ENCODE measurements at places on chromosomes 1 and 21.

GRCh38 chr1:229952670-229953520 is 114.1 kb upstream of the GALNT2 start:
- no peak for DNase-seq

DNA sequence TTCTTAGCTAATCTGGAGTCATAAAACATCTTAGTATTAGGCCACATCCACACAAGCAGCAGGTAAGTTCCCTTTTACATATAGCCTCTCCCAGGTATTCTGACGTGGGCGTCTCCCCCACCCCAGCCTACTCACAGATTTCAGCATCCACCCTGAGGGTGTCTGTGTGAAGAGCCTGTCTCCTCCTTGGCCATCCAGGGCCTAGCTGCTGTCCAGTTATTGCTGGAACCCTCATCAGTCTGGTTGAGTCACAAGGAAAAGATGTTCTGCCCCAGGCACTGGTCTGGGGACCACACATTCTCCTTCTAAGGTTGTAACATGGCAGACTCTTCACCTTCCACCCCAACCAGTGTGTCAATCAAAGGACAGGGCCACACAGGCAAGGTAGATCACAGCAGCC is 57.6 kb downstream of the ETS2 start:
- no peak for DNase-seq

DNA sequence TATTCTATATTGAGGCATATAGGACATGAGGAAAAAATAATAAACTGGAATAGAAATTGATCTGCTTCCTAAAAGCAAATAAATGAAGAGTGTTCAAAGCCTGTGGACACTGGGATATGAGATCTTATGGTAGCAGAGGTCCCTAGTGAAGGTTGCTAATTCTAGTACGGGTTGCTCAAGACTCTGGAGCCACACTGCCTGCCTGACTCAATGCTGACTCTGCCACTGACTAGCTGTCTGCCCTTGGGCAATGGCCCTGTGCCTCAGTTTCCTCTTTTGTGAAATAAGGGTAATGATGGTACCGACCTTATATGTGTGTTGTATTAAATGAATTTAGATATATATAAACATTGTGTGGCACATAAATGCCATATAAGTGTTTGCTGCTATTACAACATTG is 59.0 kb upstream of the C1orf53 start:
- DNase-seq: no peak

- no peak for DNase-seq
Observed at GRCh38 chr1:86906419-86906818, 7.5 kb downstream of the SELENOF start.

DNA sequence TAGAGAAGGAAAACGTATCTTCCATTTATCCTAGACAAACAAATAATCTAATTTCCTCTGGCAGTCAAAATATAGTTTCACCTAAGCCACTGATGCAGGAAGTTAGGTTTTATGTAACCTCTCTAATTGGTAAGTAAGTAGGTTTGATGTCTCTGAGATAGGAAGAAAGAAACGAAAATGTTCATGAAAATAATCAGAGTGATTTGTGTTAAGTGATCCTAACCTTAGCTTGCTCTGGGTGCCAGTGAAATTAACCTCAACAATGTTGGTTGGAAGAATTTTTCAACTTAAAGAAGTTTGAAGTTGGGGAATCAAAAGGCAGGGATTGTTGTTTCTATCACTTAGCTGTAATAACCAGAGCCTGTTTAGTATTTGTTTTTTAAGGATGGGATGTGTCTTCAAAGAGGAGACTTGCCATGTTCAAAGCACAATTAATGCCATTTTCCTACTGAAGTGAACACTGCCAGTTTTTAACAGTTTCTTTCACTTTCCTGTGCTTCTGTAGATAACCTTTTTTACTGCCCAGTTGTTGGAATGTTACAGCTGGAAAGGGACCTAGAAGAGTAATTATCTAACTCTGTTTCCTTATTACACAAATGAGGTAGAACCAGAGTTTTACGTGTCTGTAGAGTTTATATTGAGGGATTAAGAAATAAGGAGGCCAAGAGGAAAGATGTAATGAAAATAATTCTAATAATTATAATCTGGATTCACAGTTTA is 18.4 kb downstream of the HIPK1 start:
- DNase-seq: no peak

GRCh38 chr1:117656202-117656641 is 50.4 kb downstream of the TENT5C start:
- peak; percentile 34 for DNase-seq

GRCh38 chr1:231959225-231959884 is 332.8 kb downstream of the DISC1 start:
- DNase-seq: no peak

DNA sequence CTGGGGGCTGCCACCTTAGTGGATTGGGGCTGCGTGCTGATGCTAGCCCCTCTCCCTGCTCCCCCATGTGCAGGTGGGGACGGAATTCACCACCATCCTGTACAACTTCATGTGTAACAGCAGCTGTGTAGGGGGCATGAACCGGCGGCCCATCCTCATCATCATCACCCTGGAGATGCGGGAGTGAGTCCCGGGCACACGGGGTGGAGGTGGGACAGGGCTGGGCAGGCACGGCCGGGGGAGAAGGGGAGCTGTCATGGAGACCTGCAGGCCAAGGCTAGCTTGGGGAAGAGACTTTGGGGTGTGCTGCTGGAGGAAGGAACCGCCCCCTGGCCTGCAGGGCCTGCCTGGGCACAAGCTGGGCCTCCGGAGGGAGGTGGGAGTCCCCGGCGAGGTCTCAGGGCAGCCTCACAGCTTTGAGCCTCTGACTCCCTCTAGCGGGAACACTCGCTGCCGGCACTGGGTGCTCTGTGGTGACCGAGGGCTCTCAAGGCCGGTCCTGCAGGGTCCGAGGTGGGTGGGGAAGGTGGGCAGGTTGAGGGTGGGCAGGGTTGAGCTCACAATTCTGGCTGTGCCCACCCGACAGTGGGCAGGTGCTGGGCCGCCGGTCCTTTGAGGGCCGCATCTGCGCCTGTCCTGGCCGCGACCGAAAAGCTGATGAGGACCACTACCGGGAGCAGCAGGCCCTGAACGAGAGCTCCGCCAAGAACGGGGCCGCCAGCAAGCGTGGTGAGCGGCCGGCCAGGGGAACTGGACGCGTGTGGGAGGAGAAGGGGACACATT is 25.0 kb upstream of the CCDC27 start:
- no peak for DNase-seq

- DNase-seq: peak; percentile 82
Observed at GRCh38 chr1:154973344-154974101, 958 bp upstream of the CKS1B start.

GRCh38 chr1:101613546-101613945 is 376.7 kb downstream of the S1PR1 start:
- DNase-seq: no peak

- no peak for DNase-seq
Observed at GRCh38 chr1:173409613-173410012, 67.5 kb upstream of the PRDX6 start.

GRCh38 chr1:228333739-228334115 is 72.9 kb downstream of the TRIM11 start:
- DNase-seq: no peak

DNA sequence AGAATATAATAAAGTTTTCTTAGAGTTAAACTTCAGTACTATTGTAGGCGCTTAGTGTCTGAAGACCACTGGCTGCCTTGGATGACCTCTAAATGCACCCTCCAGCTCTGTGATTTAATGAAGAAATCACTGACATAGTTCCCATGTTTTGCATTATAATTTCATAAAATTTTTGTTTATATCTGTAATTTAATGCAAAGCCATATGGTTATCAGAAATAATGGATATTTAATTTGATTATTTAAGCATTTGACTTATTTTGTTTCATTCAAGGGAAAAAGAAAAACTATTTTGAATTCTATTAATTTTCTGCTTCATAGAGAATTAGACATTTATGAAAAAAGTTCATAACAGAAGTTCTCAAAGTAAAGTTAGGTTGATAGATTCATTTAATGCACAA is 18.6 kb downstream of the CRB1 start:
- DNase-seq: no peak

- no peak for DNase-seq
Observed at GRCh38 chr1:174398246-174398645, 49.5 kb upstream of the GPR52 start.

GRCh38 chr1:35633547-35633946 is 7.8 kb downstream of the PSMB2 start:
- no peak for DNase-seq

GRCh38 chr1:100009458-100009857 is 39.7 kb downstream of the SLC35A3 start:
- no peak for DNase-seq

DNA sequence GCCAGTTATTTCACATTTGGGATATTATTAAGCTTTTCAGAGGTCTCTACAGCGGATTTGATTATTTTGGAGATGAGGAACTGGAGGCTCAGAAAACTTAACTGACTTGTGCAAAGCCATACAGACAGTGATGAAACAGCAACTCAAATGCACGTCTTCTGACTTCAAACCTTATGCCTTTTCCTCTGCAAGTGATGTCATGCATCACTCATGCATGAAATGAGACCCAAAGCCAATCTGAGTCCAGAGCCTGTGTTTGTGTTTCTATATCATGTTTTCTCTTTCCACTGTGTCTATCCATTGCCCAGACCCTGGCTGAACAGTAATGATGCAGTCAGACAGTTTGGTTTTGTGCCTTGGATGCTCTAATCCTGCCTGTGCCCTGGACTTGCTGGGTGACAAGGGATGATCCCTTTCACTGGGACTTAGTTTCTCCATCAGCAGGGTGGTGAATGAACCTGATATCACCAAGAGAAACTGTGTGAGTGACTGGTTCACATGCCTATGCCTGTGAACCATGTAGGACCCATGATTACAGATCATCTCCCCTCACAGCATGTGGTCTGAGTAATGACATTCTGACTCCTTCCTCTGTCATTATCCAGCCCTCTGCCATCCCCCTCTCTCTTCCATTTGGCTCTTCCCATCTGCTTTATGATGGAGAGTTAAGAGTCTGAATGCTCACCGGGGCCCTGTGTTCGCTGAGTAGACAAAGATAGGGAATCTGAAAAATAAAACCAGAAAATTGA is 33.4 kb downstream of the SLAMF6 start:
- DNase-seq: no peak

GRCh38 chr1:156376958-156377919 is 8.2 kb downstream of the RHBG start:
- DNase-seq: no peak

DNA sequence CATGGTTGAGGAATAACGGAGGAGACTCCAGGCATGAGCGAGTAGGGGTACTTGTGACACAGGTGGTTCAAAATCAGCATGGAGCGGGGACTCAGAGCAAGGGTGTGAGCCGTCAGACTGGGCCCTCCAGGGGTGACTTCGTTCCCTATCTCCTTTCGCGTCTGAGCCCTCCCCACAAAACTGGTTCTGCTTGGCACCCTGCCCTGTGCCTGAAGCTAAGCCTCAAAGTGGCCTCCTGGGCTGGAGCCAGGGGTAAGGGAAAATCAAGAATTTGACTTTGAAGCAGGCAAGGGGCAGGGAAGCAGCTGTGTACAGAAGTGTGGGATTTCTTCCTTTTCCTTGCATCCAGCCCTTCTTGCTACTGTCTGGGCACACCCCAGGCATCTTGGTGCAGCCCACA is 331.5 kb upstream of the AJAP1 start:
- no peak for DNase-seq

- no peak for DNase-seq
Observed at GRCh38 chr1:181062836-181063428, 25.6 kb upstream of the IER5 start.

DNA sequence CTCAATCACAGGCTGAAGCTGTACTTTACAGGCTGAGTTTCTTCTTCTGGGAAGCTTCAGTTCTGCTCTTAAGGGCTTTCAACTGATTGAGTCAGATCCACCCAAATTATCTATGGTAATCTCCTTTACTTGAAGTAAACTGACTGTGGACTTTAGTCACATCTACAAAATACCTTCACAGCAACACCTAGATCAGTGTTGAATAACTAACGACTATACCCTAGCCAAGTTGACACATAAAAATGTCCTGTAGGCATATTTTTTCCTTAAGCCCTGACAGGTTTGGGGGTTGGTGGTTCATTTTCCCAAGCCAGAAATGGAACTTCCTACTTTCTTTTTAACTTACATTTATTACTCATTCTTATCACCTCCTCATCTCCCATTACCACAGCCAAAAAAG is 42.9 kb upstream of the PRKACB start:
- DNase-seq: no peak

DNA sequence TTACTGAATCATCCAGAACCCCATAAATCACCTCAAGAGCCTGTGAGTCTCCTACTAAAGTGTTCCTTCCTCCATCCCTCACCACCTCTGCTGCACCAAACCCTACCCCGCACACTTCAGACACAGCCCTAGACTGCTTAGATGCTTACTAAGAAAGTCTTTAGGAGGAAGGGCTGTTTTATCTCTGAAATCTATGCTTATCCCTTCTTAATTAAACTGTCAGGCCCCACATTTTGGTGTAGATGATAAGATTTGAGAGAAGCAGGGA is 216.8 kb upstream of the SGIP1 start:
- no peak for DNase-seq

Measured in stimulated activated CD8-positive, alpha-beta memory T cell treated with anti-CD3 and anti-CD28 coated beads, Interleukin-4, amount 100 ng/mL, for 4 hours (primary cell).